Fibroblast of mammary gland (primary cell): ENCODE measurements at places on chromosomes 13 and 19.

- DNase-seq: no peak
Measured at GRCh38 chr13:88217372-88217771, 546.2 kb downstream of the SLITRK5 start.

DNA sequence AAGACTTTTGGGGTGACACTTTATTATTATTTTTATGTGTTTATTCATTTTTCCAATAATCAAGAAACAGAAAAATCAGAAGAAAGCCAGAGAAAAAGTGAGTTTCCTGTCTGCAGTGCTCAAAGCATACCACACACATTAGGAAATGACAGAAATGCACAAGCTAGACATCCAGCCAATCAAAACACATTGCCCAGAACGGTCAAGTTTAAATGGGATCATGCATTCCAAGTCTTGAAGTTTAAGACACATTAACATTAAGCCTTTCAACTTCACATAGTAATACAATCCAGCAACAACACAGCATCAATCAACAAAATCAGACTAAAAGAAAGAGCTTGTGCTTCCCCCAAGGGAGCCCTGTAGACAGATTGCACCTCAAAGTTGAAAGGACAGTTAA is 28.7 kb upstream of the MEDAG start:
- DNase-seq: peak; percentile 74

- no peak for DNase-seq
Measured at GRCh38 chr19:50967929-50968715, 1.3 kb downstream of the KLK6 start.

DNA sequence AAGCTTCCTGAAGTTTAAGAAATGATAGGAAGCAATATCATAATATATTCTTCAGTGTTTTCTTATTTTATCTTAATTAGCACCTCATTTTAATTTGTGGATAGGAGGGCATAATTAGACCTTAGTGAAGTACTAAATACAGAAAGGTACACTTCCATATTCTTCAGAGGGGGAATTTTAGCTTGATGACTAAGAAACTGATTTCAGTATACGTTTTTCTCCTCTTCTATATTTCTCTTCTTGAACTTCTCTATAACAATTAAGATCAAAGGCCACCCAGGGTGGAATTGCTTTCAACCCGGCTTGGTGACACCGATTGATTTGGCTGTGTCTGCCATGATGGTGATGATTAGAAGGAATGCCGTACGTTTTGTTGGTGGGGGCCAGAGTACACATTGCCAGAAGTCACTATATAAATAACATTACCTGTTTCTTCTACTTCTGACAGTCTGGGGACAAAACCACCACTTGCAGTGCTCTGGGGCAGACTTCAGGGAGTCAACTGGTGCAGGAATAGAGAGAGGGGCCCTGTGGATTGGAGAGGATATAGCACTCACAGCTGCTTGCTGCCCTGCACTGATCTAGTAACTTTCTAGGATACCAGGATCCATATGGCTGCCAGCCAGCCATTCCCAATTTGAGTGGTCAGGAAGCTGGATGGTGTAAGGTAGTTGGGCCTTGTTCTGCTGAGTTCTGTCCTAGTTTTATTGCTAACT is 73.8 kb downstream of the SPATA13 start:
- DNase-seq: no peak

DNA sequence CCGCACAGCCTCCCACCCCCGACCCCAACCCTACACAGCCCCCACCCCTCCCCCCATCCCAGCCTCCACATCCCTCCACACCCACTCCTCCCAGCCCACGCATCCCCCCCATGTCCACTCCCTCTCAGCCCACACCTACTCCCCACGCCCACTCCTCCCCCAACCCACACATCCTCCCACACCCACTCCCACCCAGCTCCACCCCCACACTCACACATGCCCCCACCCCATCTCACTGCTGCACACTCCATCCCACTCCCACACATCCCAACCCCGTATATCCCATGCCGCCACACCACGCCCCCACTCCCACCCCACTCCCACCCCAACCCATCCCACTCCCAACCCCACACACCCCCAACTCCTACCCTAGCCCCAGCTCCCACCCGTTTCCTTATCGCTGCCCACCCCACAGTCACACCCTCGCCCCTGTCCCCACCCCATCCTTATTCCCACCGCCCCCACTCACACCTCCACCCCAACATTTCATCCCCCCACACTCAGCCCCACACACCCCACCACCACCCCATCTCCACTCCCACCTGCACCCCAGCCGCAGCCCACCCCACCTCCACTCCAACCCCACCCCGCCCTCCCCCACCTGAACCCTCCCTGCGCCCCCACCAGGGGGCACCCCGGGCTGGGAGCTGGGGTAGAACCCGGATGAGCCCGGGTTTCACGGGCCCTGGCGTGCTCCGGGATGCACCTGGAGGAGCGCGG is 809 bp downstream of the TDRD12 start:
- DNase-seq: no peak

DNA sequence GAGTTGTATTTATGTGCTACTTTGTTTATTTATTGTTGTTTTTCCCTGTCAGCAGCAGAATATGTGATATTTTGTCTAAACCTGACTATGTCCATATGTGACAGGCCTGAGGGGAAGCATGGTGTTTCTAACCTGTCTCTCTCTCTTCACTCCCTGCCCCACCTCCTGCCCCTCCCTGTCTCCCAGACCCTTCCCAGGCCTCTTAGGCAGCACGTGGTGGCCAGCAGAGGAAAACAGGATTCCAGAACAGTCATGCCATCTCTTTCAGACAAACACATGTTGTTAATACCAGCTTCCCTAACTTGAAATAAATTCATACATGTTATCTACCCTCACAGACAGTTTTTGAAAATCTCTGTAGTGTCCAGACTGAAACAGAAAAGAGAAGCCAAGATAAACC is 31.0 kb upstream of the ATP11A start:
- no peak for DNase-seq

GRCh38 chr13:68176475-68176874 is 946.3 kb upstream of the PCDH9 start:
- peak; percentile 56 for DNase-seq

DNA sequence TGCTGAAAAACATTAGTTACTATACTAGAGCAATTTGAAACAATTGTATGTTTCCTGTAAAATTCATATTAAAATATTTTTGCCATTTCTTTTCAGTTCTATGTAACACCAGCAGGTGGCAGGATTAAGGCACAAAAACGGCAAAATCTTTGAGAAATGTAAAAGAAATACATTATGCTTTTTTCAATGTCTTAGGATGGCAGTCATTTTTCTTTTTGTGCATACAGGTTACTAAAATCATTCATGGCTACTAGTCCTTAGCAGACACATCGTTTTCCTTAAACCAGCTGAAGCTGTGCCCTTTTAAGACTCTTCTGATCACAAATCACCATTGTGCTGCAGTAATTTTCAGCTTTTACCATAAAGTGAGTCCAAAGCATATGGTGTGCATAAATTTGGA is 800.7 kb upstream of the SLITRK5 start:
- peak; percentile 18 for DNase-seq

DNA sequence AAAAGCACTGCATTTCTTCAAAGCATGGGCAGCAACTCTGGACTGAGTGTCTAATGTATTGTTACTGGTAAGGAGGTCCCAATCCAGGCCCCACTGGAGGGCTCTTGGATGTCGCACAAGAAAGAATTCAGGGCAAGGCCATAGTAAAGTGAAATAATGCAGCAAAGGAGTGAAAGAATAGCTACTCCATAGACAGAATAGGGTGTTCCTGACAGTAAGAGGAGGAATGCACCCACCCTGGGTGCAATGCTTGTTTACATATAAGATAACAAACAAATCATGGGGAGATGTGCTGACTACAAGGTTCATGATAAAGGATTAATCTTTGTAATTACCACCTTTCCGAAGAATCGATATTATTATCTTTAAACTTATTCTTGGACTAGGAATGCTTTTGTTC is 58.8 kb upstream of the ABCC4 start:
- no peak for DNase-seq

DNA sequence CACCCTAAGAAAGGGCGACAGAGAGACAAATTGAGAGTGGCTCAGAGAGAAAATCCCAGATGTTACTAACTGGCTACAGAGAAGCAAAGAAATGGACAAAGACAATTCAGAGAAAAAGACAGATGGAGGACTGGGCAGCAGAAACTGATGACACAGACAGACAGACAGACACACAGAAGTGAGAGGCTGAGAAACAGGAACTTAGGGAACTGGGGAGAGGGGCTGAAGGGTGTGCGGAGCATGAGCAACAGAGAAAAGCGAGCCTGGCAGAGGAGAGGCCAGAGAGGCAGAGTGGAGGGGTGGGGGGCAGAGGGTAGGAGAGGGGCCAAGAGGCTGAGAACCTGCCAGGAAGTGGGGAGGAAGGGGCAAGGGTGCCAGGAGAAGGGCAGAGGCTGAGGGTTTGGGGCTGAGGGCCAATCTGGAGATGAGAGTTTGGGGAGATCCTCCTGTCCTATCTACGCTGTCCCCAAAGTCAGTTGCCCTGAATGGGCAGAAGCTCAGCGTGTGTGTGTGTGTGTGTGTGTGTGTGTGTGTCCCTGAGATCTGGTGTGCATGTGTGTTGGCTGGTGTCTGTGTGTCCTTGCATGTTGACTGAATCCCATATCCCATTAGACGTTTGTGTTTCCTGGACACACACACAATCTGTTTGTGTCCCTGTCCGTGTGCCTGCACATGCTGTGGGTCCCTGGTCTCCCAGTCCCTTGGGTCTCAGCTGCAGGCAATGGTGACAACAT is 5.6 kb upstream of the ERFL start:
- DNase-seq: no peak
